Left renal pelvis (tissue), 4 donors: ENCODE measurements at places on chromosomes 6 and 20. TPM values are rescaled to one million over a fixed set of nuclear protein-coding genes. Genes with fewer than 3 reads are reported as not detected.

OR2J3 gene
- polyA plus RNA-seq, result not detected

ADGRF4 gene
- not detected for polyA plus RNA-seq

ZBTB46 gene
- polyA plus RNA-seq, result 16.4 TPM

SGK2 gene
- 44.9 TPM for polyA plus RNA-seq

LAMA2 gene
- 25.7 TPM for polyA plus RNA-seq

PDE10A gene
- polyA plus RNA-seq, result 21.2 TPM

ADGB gene
- polyA plus RNA-seq, result 0.56 TPM

PROKR2 gene
- polyA plus RNA-seq, result not detected

RNF182 gene
- 2.7 TPM for polyA plus RNA-seq

KCNK16 gene
- polyA plus RNA-seq, result not detected

PTPN1 gene
- 30.7 TPM for polyA plus RNA-seq

ATXN1 gene
- 20.7 TPM for polyA plus RNA-seq

AHI1 gene
- polyA plus RNA-seq, result 75.6 TPM

BTN1A1 gene
- polyA plus RNA-seq, result 0.29 TPM

ROS1 gene
- 0.23 TPM for polyA plus RNA-seq

SLC26A8 gene
- polyA plus RNA-seq, result 0.16 TPM

SLC17A1 gene
- 28.0 TPM for polyA plus RNA-seq

WFDC10B gene
- not detected for polyA plus RNA-seq
